ENCODE measurements at places on chromosomes 12 and 14.

- DNase-seq, result no peak
Observed at GRCh38 chr14:97219431-97220017, 422.3 kb downstream of the VRK1 start.

- DNase-seq, result no peak
Observed at GRCh38 chr12:105462831-105463230, 132.3 kb downstream of the C12orf75 start.

DNA sequence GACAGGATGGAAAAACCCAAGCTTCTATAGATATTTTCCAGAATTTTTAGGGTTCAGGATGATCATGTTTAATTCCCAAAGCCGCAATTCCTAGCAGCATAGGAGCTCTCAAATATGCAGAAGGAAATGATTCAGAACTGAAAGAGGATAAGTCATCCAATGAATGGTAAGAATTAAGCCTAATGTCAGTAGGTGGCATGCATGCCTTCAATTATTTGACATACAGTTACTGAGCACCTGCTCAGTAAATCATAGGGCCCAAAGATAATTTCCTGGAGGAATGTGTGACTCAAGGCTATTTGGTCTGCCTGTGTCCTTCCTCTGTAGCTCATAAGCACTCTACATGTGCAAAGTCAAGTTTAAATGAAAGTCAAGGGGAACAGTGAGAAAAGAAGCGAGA is 116.8 kb upstream of the SLC38A4 start:
- DNase-seq, result no peak

GRCh38 chr12:56097738-56098137 is 6.6 kb upstream of the PA2G4 start:
- no peak for DNase-seq

- no peak for DNase-seq
Observed at GRCh38 chr12:4825011-4825858, 84.5 kb upstream of the KCNA1 start.

DNA sequence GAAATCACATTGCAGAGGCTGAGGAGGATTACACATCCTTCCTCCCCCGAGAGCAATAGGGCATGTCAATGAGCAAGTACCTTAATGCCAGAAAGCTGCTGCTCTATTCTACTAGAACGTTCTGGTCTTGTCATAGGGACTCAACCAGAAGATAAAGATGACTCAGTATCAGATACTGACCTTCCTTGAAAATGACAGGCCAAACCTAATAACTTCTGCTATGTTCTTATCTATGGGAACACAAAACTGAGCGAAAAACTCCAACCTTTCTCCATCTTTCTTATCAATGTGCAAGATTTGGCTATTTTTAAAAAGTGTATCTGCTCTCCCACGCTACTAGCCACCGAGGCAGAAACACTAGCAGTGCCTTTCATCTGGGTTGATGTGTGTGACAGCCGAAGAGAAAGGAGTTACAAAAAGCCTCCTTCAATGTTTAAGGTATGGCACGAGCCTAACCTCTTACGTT is 5.5 kb downstream of the CCDC92 start:
- DNase-seq, result no peak

DNA sequence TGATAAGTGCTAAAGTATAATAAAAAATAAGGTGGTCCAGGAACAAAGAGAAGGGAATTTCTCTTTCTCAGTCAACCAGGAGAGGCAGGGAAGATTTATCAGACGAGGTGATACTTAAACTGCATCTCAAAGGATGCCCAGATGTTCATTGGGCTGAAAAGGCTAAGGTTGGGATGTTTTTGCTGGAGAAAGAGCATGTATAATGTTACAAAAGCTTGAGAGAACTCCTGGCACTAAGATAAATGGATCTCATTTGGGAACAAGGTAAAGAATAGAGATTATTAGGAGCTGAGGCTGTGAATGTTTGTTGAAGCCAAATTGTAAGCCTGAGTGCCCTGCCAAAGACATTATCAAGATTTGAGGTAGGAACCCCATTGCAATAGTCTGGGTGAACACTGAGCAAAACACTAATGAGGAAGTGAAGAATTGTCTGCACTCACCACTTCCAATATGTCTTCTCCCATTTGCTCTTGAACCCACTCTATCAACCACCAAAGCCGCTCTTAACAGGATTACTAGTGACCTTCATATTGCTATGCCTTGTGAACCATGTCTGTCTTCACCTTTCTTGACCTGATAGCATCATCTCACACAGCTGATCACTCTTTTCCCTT is 149.0 kb upstream of the ARID2 start:
- DNase-seq, result no peak

All from stomach (tissue), 19 donors.